Stimulated activated CD4-positive, alpha-beta T cell treated with anti-CD3 and anti-CD28 coated beads, Interleukin-4, amount 100 ng/mL, for 1 hour (primary cell): ENCODE measurements at places on chromosomes 16 and 17.

- no peak for DNase-seq
Observed at GRCh38 chr16:24935336-24935735, 79.8 kb downstream of the ARHGAP17 start.

DNA sequence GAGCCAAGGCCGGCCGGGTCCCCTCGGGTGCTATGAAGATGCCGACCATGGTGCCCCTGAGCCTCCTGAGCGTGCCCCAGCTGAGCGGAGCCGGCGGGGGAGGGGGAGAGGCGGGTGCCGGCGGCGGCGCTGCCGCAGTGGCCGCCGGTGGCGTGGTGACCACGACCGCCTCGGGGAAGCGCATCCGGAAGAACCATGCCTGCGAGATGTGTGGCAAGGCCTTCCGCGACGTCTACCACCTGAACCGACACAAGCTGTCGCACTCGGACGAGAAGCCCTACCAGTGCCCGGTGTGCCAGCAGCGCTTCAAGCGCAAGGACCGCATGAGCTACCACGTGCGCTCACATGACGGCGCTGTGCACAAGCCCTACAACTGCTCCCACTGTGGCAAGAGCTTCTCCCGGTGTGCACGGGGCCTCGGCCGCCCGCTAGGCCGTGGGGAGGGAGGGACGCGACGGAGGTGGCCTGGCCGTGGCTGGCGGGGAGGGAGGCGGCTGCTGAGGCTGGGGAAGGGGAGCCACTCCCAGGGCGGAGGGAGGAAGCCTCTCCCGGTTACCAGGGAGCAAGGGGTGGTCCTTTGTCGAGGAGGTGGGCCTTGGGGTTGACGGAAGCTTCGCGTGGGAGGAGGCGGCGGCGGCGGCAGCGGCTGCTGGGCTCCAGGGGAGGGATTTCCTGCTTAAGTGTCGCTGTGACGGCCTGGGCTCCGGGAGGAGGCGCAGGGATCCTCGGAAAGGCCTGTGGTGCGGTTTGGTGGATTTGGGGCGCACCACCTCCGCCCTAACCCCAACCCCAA is 1.3 kb downstream of the MAZ start:
- peak; percentile 84 for DNase-seq

DNA sequence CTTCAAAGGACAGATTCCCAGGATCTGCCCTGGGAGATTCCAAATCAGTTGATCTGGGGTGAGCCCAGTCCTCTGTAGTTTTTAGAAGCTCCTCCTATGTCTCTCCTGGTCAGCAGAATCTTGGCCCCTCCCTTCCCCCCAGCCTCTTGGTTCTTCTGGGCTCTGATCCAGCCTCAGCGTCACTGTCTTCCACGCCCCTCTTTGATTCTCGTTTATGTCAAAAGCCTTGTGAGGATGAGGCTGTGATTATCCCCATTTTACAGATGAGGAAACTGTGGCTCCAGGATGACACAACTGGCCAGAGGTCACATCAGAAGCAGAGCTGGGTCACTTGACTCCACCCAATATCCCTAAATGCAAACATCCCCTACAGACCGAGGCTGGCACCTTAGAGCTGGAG is 840 bp upstream of the CDH5 start:
- no peak for DNase-seq

- DNase-seq, result no peak
Observed at GRCh38 chr17:69492410-69493071, 78.0 kb downstream of the MAP2K6 start.

DNA sequence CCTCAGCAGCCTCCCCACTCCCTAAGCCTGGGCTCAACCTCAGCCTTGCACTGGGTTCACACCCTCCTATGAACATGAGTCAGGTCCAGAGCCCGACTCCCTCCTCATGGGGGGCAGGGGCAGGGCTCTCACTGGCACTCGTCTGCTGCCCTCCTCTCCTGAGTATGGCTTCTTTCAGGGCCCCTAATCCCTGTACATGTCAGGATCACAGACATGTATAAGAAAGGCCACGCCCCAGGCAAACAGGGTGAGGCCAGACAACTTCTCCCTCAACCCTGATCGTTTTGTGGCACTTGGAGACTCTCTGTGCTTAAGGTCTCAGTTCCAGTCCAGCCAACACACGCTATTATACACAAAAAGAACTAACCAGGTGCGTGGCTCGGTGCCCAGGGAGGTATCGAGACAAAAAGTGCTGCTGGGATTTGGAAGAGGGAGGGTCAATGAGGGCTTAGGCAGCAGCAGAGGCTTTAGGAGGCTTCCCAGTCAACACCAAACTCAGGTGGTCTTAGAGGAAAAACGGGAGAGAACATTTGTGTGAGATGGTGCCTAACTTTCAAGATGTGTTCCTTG is 45.2 kb downstream of the CMTM3 start:
- DNase-seq, result no peak

- DNase-seq, result no peak
Observed at GRCh38 chr17:76805319-76805718, 62.9 kb upstream of the MGAT5B start.

GRCh38 chr17:30196504-30196903 is 39.0 kb downstream of the SLC6A4 start:
- no peak for DNase-seq

- DNase-seq, result no peak
Observed at GRCh38 chr16:89687092-89687940, 827 bp downstream of the CDK10 start.

GRCh38 chr16:80948886-80949493 is 57.7 kb downstream of the CMC2 start:
- DNase-seq, result peak; percentile 18

DNA sequence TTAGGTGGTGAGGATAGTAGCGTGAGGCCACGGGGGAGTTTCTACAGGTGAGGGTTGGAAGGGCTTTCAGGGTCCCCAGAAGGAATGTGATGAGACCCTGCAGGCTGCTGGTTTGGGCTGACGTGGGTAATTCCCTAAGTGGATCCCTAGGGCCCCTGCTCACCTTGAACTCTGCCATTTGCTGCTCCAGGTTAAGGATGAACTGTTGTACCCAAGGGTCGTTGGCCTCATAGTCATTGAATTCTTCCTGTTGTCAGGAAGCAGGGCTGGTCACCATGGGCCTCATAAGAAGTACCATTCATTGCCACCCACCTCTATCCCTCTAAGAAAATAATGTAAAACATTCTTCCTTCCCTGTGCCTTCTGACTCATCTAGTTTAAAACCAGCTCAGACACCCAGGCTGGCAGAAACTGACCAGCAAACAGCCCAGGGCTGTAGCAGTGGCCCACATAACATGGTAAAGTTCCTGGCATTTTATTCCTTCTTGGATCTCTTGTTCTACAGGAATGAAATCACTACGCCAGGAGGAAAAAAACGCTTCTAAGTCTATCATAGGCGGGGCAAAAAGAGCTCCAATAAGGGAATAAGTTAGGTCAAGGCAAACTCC is 27.6 kb downstream of the FCSK start:
- no peak for DNase-seq

DNA sequence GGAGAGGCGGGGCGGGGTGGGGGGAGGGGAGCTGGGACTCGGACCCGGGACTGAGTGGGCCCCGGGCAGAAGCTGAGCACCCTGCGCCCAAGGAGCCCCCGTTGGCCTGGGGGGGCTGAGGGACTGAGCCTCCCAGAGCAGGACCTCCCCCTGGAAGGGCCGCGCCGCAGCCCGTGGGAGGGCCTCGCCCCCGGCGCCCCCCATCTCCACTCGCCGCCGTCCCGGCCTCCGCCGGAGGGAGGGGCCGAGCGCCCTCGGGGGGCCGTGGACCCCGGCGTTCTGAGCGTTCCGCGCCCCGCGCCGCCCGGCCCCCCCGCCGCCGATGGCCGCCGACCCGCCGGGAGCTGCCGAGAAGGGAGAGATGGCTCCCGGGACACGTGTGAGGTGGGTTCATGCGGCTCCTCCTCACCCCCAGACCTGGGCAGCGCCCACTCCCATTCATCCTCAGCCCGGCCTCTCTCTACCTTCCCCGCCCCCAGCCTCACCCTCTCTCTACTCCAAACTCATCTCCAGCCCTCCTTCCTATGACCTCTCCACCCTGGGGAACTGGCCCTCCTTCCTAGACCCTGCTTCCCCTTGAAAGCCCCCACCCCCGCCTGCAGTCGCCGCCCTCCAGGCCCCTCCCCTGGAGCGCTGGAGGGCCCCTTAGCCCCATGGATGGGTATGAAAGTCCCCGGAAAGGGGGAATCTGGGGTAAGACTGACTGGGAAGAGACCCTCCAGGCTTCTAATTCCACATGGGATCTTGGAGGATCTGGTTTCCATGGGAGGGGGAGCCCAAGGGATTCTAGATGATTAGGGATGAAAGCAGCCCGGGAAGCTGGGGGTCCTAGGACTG is 922 bp downstream of the FBXL19 start:
- peak; percentile 18 for DNase-seq

DNA sequence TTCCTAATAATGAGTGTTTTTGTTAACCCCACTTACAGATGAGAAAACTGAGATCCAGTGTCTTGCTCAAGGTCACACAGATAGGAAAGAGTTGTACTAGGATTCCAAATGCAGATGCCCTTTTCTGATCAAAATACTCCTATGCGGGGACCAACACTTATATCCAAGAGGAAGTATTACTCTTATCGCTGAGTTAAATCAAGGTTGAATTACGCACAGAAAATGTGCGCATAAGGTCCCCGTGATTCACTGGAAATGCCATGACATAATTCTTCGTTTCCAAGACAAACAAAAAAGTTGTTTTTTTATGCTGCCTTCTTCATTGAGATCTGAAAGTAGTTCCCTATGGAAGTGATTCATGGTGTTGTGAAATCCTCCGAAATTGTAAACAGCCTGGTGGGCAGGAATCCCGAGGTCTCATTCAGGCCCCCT is 463.8 kb upstream of the HSBP1 start:
- no peak for DNase-seq

- no peak for DNase-seq
Observed at GRCh38 chr17:48561884-48562810, 16.0 kb downstream of the HOXB4 start.

GRCh38 chr17:16352667-16353316 is 477 bp downstream of the CENPV start:
- peak; percentile 49 for DNase-seq

GRCh38 chr16:11175106-11175786 is 80.8 kb downstream of the SOCS1 start:
- no peak for DNase-seq

GRCh38 chr17:39225308-39225958 is at the start of gene STAC2:
STAC2 (minus strand) TSS chr17:39225945; CDS start chr17:39225502, 443 bp downstream.
- DNase-seq, result no peak

DNA sequence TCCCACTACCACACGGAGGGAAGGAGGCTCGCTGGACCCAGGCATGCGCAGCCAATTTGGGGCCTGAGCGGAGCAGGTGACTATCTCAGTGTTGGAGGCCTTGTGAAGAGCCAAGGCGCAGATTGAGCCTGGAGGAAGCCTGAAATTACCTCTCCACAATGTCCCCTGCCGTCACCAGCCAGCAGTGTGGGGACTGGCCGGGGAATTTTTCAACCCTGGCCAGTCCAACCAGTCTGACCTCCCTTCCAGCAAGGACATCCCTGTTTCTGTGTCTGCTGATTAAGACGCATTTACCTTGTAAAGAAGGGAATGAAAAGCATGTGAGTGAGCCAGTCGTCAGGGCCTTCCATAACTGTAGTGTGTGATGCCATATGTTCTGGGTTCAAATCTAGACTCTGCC is 198.1 kb upstream of the IRX3 start:
- no peak for DNase-seq
